ENCODE measurements at places on chromosomes 5 and 9.
A peak's percentile ranks its signal among the peaks of the same experiment; 100 is the strongest.

GRCh38 chr9:28318515-28318914, 745.2 kb upstream of the C9orf72 start:
- no peak for DNase-seq

DNA sequence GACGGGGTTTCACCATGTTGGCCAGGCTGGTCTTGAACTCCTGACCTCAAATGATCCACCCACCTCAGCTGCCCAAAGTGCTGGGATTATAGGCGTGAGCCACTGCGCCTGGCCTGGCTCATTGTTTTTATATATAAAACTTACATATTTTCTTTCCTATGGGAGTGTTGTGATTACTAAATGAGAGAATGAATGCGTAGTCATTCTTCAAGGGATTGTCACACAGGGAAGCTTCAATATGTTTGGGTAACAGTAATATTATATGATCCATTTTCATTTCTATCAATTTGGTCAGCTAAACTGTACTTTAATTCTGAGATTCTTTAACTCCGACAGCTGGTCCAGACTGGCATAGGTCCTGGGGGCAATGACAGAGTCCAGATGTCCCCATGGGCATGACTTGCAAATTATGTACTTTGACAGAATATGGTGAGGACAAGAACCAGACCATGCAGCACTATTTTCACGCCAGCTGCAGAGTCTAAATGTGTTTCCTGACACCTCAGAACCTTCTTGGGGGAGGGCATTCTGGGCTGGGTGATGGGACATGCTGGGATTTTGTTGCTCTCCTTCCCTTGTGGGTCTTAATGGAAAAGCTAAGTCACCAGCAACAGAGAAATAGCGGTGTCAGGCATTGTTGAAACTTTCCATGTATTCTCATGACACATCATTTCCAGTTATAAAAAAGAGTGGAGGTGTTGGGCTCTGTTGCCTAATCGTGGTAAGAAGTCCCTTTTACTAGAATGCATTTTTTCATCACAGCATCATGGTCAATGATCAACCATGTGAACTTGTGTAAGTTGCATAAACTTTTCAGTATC, 40.9 kb upstream of the TNC start:
- peak; percentile 73 for DNase-seq

- no peak for DNase-seq
Measured at GRCh38 chr5:175805256-175806011, 65.9 kb upstream of the CPLX2 start.

DNA sequence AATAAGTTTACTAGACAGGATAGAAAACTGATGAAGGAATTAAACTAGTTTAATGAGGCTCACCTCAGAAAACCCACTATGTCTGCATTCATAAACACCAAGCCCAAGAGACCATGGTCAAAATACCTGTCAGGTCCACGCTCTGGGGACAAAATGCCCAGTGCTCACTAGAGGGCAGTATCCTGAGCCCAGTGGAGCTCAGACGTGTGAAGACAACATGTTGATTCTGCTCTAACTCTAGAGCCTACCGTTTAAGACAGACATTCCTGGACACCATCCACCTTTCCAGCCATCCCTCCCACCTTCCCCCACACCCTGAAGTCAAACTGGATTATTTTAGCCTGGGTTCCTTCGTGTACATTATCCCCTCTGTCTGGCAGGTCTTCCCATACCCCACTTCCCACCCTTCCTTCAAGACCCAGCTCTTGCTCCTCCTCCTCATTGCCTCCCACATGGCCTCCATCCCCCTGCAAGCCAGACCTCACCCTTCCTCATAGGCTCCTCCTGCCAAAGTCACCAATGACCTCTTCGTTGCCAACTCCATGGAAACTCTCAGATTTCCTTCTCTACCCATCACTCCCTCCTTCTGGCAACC, 142.3 kb upstream of the FSTL4 start:
- peak; percentile 6 for DNase-seq

DNA sequence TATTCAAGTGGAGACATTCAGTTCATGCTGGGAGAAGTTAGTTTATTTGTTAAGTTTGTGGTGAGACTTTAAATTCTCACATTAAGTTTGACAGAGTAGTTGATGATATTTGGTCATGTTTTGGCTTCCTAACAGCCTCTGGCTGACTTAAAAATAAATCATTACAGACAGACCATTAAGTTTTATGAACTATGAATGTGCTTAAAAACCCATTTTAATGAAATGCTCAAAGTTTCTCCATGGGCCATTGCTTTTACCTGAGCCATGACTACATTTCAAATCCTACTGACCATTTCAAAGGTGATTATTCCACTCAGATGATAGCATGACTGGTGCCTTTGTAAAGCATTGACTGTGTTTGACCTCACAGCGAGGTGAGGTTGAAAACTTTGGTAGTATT, 192.7 kb downstream of the LRRC70 start:
- DNase-seq: no peak

GRCh38 chr5:109410389-109411148, 795 bp upstream of the PJA2 start:
- DNase-seq: peak; percentile 84

DNA sequence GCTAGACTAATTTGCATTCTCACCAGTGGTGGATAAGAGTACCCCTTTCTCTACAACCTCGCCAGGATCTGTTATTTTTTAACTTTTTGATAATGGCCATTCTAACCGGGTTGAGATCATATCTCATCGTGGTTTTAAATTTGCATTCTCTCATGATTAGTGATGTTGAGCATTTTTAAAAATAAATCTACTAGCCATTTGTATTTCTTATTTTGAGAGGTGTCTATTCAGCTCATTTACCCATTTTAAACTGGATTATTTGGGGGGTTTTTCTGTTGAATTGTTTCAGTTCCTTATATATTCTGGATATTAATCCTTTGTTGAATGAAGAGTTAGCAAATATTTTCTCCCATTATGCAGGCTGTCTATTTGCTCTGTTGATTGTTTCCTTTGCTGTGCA, 139.6 kb downstream of the ARSB start:
- no peak for DNase-seq

GRCh38 chr5:86360801-86361200, 256.9 kb upstream of the COX7C start:
- DNase-seq: no peak

GRCh38 chr9:93958819-93959682, 3.9 kb upstream of the BARX1 start:
- DNase-seq: peak; percentile 24

- DNase-seq: no peak
Measured at GRCh38 chr5:148384380-148384737, 601 bp downstream of the FBXO38 start.

- DNase-seq: no peak
Measured at GRCh38 chr5:149445343-149445738, 66.2 kb upstream of the IL17B start.

- DNase-seq: no peak
Measured at GRCh38 chr5:138065102-138065501, 18.7 kb upstream of the WNT8A start.

GRCh38 chr5:72121780-72122445, 14.6 kb downstream of the MAP1B start:
- peak; percentile 13 for DNase-seq

GRCh38 chr9:132127888-132128534, 33.8 kb upstream of the NTNG2 start:
- no peak for DNase-seq

GRCh38 chr9:3977614-3978112, 322.2 kb downstream of the GLIS3 start:
- no peak for DNase-seq

DNA sequence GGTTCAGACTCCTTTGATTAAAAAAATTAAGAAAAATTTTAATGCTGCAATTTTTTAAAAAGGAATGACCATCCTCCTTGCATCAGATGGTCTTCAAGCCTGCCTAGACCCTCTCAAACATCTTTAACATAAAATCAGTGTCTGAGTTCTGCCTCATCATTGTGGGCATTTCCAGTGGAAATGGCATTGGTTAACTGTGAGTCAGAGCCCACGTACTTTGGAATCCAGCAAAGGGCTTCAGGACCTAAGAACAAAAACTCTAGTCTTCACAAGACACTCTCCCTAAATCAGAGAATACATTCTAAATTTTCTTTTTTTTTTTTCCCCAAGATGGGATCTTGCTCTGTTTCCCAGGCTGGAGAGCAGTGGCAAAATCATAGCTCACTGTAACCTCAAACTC, 9.4 kb upstream of the C5orf15 start:
- peak; percentile 45 for DNase-seq

GRCh38 chr5:124550731-124551130, 195.7 kb downstream of the ZNF608 start:
- no peak for DNase-seq

- DNase-seq: no peak
Measured at GRCh38 chr5:171801-172331, 19.4 kb upstream of the LRRC14B start.

GRCh38 chr5:133859073-133859472, 109.4 kb downstream of the C5orf15 start:
- DNase-seq: no peak

- DNase-seq: peak; percentile 69
Measured at GRCh38 chr5:180313677-180314505, 22.0 kb upstream of the MAPK9 start.
